SIG-M5 (cell line): ENCODE measurements at places on chromosomes 1 and 21.

DNA sequence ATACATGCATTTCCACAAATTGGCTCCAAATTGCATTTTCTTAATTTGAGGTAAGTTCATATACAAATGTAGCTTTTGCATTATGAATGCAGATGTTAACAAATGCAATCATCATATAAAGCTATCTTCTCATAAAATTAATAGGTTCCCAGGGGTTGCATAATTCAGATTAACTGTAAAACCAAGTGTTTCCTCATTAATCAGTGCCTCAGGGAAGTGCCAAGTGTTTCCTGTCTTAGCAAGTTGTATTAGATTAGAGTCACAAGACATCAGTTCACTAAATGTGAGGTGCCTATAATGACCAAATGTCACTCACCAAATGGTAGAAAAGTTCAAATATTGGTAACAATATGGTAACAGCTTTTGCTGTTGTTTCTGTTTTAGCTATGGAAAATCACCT is 140.8 kb downstream of the PTGER3 start:
- DNase-seq: no peak

- DNase-seq: no peak
Observed at GRCh38 chr1:236850077-236850979, 55.2 kb downstream of the MTR start.

DNA sequence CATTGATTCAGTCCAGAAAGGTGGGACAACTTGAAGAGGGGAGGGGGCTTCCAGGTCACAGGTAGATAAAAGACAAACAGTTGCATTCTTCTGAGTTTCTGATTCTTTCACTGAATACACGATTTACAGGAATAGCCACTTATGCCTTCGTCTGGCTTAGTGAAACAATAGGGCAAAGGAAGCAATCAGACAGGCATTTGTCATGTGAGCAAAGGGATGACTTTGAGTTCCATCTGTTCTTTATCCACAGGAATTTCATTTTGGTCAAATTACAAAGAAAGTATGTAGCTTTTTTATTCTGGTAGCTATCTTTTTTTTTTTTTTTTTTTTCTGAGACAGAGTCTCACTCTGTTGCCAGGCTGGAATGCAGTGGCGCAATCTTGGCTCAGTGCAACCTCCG is 202.5 kb downstream of the TTLL7 start:
- no peak for DNase-seq

GRCh38 chr1:27009601-27010197 is 3.0 kb downstream of the TENT5B start:
- no peak for DNase-seq
